ENCODE measurements at places on chromosomes 7 and 10.

DNA sequence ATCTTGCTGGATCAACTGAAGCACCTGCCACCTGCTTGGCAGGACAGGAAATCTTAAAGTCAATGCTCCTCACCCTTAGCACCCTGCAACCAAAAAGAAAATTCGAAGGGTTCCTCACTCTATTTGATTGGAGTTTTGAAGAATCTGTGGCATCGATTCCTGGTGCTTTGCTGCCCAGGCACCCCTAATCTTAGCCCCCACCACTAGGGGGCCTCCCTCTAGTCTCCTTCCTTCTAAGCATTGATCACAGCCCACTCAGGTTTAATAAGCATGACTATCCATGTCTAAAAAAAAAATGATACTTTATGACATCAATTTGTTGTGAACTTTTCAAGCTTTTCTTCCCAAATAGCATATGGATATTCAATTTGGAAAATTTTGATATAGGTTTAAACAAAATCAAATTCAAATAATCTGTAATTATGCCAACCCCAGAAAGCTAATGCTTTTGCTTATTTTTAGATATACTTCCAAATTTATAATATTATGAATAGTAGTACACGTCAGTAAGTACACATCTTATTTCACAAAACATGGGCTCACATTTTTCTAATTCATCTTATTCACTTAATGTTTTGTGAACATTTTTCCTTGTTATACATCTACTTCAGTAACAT lies 45.3 kb downstream of the NRG3 start:
- DNase-seq: peak; percentile 34

DNA sequence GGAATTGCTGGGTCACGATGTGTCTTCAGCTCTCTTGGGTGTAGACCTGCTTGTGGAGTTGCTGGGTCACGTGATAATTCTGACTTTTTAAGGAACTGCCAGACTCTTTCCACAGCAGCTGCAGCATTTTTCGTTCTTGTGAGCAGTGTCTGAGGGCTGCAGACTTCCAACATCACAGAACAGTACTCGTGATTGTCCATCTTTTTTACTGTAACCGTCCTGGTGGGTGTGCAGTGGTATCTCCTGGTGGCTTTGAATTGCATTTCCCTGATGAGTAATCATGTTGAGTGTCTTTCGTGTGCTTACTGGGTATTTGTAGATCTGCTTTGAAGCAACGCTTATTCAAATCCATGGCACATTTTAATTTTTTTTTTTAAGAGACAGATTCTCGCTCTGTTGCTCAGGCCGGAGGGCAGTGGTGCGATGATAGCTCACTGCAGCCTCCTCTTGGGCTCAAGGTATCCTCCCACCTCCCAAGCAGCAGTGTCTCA lies 22.7 kb downstream of the INPP5A start:
- DNase-seq: peak; percentile 3

DNA sequence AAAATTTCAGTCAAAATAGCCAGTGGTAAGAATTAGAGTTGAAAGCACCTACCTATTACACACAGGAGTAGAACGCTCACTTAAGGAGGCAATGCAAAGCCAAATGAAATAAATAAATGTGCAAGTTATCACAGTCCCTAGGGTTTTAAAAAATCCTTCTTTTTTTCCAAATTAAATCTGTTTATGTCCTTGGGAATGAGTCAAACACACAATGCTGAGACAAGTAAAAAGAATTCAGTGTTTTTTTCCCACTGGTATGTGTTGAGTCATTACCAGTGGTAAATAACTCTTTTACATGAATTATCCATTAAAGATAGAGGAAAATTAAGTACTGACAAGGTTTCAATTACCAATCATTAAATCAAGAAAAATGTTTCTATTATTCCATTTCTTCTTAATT lies 438.6 kb downstream of the TNS3 start:
- no peak for DNase-seq

DNA sequence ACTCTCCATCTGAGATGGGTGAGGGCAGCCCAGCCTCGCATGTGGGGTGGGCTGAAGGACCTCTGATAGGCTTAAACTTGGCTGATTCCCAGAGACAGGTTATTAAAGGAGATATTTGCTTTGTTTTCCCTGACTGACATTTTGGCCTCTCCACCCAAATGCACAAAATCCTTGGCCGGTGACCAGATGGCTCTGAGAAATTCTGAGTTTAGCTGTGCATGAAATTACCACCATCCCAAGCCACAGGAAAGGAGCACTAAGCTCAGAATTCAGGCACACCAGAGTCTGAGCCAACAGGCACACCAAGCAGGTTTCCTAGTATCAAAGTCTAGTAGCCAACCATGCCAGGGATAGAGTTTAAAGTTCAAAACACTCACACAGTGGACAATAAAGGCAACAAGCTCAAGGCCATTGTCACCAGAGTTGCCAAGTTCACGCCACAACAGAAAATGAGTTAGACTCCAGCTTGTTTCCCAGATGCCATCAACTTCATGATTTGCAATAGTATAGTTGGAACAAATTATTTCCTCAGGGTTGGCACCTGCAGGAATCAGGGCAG lies 387.6 kb downstream of the KCNMA1 start:
- no peak for DNase-seq

DNA sequence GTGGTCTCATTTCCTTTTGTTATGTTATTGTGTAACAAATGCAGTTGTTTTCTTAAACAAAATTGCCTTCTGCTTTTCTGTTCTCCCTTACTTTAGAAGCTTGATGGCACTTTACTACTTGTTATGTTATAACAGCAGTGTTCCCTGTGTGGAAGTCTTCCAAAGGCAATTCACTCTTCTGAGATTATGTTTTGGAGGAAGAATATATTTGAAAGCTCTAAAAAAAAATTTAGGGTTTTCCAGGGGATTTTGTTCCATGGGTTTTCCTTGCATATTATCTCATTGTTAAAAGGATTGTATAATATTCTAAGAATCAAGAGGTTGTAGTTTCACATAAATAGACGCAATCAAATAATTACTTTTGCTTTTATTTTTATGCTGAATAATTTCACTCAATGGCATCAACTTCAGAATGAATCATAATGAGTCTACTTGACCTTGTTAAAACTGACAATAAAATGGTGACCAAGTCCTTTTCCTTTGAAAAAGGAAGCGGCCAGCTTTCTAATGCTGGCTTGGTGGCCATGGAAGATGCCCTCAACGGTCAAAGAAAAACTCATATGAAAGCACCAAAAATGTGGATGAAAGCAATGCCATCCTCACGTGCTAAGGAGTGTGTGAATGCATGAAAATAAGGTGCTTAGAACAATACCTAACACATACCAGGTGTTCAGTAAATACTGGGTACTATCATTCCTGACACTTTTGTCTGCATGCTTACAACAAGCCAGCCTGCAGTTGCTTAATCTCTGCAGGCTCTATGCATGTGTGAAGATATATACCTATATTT lies 92.4 kb upstream of the KLF6 start:
- DNase-seq: no peak

DNA sequence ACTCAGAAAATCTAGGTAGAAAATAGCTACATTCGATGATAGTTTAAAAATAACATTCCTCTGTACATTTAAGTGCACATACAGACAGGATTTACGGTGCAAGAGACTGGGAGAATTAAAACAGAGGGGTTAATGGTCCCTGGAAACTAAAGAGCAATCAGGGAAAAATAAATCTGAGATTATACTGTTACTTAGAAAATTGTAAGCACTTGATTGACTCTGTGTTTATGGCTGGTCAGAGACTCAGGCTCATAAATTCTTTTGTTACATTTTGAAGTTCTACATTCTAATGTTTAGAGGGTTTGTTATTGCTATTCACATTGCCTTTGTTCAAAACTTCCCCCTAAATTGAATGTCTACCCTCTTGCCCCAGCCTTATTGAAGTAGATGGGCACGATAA lies 54.4 kb downstream of the CDCA7L start:
- no peak for DNase-seq

DNA sequence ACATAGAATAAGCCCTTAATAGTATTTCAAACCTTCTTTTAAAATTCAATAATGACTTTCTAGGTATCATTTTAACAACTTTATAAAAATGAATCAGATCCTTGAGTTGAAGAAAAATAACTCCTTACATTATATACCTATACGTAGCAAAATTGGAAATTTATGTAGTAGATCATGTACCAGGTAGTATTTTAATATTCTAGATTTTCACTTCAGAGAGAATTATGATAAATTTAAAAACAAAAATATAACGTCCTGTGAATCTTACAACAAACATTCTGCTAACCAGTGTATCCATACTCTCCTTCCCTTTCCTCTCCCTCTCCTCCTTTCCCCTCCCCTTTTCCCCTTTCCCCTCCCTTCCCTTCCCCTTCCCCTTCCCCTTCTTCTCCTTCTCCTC lies 6.1 kb upstream of the RAB11FIP2 start:
- DNase-seq: no peak

DNA sequence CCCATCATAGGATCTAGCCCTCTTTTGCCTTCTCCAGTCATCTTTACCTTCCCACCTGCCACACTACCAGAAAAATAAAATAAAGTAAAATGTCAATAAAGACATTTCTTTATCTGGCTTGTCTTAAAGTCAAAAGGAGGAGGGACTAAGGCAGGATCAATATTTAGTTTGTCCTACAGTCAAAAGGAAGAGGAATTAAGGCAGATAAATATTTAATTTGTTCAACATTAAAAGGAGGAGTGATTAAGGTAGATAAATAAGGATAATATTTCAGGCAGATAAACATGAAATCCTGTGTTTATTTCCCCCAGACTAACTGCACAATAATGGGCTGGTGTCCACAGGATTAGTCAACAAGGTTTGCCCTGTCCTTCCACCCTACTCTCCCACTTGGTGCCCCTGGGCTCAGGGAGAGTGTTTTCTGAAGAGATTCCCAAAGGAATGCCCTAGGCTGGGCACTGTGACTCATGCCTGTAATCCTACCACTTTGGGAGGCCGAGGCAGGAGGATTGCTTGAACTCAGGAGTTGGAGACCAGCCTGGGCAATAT lies 18.3 kb upstream of the MSMB start:
- DNase-seq: no peak

DNA sequence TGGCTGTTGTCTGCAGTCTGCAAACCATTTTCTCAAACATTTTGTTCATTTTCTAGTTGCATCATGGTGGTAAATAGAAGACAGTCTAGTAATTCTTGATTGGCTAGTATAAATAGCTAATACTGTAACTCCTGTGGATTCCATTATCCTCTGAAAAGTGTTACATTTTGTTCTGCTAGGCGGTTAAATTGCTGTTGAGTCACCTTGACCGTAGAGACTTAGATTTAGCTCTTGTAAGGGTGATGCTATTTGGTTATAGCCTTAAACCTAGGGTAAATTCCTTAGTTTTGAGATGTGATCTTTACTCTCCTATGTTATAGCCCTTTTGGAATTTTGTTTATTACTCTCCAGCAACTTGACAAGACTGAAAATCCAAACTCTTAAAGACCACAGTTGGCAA lies 58.8 kb downstream of the SHOC2 start:
- DNase-seq: no peak

DNA sequence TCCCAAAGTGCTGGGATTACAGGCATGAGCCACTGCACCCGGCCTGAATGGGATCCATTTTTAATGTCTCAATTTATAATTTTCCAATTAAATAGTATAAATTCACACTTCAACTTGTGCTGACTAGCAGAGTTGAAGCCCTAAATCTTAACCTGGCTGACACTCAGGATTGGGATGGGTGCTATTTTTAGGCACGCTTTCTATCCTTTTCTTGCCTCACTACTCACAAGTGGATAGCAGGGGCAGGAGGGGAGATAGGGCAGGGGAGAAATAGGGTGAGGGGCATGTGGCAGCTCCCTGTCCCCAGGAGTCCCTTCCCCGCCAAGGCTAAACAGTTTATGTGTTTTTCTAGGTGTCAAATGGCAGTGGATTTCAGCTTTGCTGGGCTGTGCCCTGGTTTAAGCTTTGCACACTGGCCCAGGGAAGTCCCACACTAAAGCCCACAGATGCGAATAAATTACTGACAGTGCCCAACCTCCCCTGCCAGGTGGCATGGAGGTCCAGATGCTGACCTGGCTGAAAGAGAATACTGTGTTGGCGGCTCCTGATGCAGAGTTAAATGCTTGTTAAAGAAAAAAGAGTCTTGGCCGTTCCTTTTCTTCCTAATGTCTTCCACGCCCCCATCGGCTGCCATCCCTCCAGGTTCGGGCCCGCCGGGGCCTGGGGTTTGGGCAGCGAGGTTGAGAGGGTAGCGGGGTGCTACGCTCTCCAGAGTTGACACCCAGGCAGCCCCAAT lies 36.2 kb upstream of the EFCAB10 start:
- no peak for DNase-seq

GRCh38 chr10:97974526-97975525 lies 55.6 kb downstream of the CRTAC1 start:
- peak; percentile 61 for DNase-seq

DNA sequence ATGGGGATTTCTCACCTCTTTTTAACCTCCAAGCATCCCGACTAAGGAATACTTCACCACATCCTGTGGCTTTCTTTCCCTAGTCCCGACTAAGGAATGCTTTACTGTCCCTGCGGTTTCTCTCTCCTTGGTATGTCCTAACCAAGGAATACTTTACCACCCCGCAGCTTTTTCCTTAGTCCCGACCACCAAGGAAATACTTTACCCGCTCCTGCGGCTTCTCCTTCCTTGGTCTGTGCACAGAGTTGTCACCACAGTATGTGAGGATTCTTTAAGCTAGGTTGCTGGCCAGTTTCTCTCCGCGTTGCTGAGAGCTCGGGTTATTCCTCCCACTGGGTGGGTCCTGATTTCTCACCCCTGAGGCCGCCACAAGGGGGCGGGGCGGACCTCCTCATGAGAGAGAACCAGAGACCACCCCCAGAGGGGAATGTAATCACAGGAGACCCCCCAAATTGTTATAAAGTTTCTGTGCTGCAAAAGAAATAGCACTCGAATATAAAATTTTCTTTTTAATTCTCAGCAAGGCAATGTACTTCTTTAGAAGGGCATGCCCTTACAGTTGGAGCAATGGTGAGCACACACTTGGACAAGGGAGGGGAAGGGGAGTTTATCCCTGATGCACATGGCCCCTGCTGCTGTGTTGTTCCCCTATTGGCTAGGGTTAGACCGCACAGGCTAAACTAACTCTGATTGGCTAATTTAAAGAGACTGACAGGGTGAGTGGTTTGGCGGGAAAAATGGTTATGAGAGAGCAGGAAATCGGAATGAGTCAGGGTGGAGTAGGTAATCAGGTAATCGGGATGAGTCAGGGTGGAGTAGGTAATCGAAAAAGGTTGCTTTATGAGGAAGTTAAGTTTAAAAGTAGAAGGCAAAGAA lies 12.8 kb downstream of the SUGCT start:
- no peak for DNase-seq

Data from glutamatergic neuron (in vitro differentiated cells).